ENCODE measurements at places on chromosomes 11 and 22. TPM values are rescaled to one million over a fixed set of nuclear protein-coding genes. Genes with fewer than 3 reads are reported as not detected.

The LMNTD2 gene
- 0.22 TPM for total RNA-seq

The MAML2 gene
- 5.7 TPM for total RNA-seq

The KCNC1 gene
- total RNA-seq: 0.18 TPM

The OR52W1 gene
- not detected for total RNA-seq

The DKK3 gene
- total RNA-seq: 61.1 TPM

The SHANK2 gene
- total RNA-seq: 1.1 TPM

The DUSP8 gene
- total RNA-seq: 1.5 TPM

All from muscle of leg (tissue), 16 donors.